DMS153 (cell line): ENCODE measurements at places on chromosomes 5 and 9.
A peak's percentile ranks its signal among the peaks of the same experiment; 100 is the strongest.

DNA sequence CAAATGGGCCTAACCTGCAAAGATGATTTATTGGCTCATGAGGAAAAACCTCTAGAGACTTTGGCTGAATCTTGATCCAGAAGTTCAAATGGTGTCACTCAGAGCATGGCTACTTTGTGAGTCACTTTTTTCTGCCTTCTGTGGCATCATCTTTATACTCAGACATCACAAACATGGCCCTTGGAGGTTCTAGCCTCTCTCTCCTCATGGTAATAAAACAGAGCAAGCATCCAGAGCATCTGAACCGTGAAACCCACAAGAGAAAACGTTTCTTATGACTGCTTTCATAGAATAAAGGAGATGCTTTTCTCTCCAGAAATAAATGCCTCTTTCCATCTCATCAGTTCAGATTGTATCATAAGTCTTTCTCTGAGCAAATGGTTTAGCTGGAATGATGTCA is 780.3 kb downstream of the KCTD16 start:
- no peak for DNase-seq

GRCh38 chr5:174825587-174825986 is 101.2 kb downstream of the MSX2 start:
- no peak for DNase-seq

DNA sequence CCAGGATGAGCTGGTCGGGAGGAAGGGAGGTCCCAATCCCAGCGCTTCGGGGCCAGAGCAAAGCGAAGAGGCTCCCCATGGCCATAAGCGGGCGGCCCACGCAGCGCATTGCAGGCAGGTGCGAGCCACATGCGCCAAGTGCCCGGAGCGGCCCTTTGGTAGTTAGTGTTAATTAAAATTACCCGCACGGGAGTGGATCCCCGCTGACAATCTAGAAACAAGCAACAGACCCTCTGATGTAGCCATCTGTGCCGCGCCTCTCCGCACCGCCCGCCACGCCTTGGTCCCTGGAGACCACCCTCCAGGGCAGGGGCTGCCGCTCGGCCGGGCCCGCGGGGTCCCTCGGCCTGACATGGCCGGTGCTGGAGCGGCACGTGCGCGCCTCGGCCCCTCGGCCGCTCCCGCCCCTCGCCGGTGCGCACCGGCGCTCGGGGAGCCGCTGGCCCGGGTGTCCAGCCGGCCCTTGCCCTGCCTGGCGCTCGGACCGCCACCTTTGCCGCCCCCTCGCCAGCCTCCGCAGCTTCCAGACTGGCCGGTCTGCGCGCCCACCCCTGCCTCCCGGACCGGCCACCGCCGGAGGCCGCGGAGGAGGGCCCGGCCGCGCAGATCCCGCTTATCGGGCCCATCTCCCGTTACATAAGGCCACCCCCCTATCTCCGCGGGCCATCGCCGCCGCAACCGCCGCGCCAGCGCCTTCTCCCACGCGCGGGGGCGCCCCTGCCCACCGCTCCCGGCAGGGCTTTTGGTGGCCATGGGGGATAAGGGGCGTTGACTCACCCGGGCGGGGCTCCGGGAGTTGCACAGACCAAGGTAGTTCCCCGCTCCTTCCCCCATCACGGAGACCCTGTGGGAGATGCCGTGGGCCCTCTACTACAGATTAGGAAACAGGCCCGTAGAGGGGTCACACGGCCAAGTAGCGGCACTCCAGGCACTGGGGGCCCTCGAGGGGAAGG is 1.9 kb upstream of the IL13 start:
- no peak for DNase-seq

DNA sequence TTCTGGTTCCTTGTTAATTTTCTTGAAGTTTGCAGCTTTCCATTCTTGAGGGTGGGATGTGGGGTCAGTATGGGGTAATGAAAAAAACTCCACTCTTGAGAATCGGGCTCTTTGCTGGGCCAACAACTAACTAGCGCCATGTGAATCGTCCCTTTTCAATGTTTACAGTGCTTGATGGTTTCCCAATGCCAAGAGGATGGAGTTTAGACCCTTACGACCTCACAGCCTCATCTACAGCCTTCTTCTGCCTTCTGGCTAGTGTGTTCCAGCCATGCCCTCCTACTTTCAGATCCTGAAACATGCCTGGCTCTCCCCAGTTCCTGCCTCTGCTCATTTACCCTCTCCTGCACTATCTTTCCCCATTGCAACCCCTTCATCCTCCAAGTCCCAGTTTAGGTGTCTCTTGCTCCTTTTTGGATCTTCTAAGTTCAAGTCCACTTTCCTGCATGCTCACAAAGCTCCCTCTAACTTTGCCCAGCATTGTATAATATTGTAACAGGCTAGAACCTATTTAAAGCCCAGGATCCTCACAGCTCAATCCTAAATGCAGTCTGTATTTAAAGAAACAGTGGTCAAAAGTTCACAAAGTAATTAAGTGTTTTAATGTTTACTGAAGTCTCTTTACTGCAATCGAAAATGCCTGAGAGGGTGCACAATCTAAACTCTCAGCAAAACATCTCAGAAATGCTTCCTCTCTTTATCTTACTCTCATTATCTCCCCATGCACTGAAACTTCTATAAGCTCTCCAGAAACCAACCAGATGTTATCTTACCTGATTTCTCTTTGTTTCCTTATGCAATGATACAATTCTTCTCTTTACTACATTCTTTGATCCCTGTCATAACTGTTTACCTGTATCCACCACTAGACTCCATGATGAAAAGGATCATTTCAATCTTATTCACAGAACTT is 20.6 kb upstream of the CAST start:
- DNase-seq, result no peak

DNA sequence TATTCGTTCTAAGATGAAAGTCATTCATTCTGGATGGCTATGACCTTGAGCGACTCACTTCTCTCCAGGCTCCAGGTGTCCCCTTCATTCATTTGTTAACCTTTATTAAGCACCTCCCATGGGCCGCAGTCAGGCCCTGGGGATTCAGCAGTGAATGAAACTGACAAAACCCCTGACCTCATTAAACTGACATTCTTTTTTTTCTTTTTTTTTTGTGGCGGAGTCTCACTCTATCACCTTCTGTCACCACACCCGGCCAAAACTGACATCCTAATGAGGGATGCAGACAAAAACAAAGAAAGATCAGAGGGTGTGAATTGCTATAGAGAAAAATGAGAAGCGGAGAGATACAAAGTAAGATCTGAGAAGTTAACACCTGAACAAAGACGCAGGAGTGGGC is 16.5 kb upstream of the ODF2 start:
- DNase-seq, result no peak

GRCh38 chr5:58455066-58455465 is 4.8 kb downstream of the PLK2 start:
- no peak for DNase-seq

DNA sequence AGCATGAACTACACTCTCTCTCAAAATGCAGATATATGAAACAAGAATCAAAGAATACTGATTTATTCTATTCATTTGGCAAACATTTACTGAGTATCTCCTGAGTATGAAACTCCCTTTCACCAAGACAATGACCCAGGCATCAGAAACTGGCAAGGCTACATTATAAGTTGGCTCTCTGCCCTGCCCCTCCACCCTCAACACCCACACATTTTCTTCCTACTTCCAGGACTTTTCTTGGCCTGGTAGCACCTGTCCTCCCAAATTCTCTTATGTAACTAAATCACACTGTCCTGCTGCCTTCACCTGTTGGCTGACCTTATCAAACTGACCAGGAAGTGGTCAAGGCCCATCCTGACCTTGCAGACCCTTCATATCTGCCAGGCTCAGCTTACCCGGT is 3.5 kb downstream of the RASEF start:
- no peak for DNase-seq

DNA sequence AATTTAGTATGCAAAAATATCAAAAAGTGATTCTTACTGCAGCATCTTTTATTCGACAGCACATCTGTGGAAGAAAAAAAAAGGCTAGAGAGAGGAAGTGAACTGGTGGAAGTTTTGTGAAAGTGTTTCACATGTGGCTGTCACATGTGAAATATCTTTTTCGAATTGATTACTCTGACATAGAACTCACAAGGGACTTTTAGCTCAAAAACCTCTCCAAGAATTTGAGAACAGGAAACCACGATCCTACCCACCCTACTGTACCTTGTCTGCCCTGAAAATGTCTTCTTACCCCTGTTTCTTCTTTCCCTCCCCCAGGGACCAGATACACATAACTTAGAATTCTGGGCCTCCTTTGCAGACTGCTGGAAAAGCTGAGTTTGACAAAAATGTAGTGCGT is 106.5 kb upstream of the PRRC1 start:
- DNase-seq, result no peak

DNA sequence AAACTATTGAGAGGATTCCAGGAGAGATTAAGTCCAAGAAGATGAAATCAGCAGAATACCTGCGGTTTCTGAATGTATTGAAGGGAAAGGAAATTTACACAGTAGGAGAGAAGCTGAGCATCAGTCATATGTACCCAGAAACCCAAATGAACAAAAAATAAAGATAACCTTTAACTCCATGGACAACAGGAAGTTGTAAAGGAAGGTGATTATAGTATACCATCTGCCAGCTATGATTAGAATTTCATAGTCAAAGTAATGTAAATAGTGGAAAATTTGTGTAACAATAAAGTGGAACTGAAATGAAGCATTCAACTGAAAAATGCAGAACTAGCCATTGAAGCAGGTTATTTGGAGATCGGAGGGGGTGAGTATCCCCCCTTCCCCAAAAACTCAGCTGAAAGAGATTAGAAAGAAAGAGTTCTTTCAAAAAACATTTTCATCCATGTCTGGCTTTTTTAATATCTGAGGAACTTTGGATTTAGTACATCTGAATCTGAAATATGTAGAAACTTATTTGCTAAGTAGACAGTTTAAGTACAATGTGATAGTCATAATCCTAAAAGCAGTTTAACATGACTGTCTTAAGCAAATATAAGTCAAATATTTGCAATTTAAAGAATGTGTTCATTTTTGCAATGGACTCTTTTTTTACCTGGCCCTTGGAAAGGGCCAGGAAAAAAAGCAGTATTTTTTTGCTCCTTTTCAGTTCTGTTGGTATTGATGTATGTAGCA is 58.4 kb downstream of the APC start:
- DNase-seq, result no peak

- no peak for DNase-seq
These were observed 103.2 kb upstream of the VCAN start for GRCh38 chr5:83368319-83368718.

- no peak for DNase-seq
These were observed 45.9 kb upstream of the KCNMB1 start for GRCh38 chr5:170434966-170435605.

DNA sequence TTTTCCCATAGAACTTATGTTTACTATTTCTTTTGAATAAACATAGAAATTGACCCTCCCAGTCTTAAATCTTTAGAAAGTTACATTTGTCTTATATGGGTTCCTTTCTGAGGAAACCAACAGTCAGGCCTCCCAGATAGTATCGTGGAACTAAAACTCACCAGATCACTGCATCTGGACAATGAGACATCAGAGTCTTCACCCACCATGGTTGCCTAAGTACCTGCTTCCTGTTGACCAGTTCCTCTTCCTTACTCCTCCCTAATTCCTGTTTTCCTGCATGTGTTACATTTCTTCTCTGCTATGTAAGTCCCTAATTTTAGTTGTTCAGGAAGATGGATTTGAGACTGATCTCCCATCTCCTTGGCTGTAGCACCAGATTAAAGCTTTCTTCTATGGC is 462.2 kb downstream of the DIRAS2 start:
- peak; percentile 10 for DNase-seq

DNA sequence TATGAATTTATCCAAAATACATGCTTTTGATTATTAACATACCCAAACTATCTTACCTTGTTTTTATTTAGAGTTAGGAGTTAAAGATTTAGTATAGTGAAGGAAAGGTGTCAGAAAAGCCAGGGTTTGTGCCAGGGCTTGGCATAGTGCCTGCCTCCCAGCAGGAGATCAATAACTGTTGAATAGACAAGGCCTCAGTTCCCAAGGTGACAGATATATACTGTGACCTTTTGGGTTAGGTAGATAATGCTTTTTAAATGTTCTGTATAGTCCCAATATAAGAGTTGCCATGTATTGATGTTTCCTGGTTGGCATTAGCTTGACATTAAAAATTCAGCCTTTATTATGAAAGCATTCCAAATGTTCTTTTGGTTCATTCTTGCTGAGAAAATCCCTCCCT is 121.8 kb downstream of the MCTP1 start:
- peak; percentile 13 for DNase-seq

DNA sequence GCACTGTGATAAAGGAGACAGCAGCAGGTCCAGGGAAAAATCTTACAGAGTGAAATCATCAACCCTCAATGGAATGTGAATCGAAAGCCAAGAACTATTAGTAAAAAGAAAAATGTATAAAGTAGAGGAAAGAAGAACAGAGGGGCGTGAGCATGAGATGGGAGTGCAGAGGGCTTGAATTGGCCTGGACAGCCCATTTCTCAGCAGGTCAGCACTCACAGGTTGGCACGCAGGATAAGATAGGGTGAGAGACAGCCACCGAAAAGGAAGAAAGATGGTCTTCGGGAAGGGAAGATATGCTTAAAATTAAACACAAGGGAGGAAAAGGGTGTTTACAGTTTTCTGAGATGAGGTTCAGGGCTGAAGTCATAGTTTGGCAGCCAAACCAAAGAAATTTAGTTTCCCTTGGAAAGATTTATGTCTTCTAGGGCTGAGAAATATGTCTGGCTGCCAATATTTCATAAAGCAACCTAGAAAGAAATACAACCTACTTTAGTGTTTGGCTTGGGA is 524.7 kb downstream of the SPATA31D1 start:
- no peak for DNase-seq

DNA sequence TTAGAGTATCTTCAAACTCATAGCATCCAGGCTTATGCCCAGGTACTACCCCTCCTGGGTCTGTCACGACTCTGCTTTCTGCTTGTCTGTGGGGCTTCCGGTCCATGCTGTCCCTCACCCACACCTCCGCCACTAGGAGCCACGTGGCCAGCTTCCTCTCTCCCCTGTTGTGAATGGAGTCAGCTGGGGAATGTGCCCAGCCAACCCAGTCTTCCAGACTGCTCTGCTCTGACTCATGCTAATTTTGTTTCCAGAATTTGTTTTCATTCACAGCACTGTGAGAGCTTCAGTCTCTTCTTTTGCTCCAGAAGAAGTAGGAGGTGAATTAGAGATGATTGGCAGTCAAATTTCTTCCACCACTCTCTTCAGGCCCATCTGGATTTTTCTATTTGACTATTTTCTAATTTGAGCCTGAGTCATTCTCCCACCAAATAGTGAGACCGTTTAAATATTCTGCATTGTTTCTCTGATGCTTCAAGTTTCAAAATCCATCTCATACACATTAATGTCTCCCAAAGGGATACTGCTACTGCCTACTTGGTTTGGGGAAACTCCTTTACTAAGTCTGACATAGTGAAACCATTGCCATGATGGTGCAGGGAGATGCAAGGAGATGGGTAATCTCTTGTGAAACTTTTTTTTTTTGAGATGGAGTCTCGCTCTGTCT is 424.1 kb upstream of the KIF2A start:
- no peak for DNase-seq

- no peak for DNase-seq
These were observed 17.4 kb upstream of the C9orf72 start for GRCh38 chr9:27590651-27591050.

- no peak for DNase-seq
These were observed 10.0 kb downstream of the ENC1 start for GRCh38 chr5:74630453-74631066.

- no peak for DNase-seq
These were observed 34.4 kb upstream of the SSBP2 start for GRCh38 chr5:81785322-81785721.

- DNase-seq, result no peak
These were observed 185.4 kb downstream of the TTC39B start for GRCh38 chr9:15121630-15122029.

GRCh38 chr5:72525816-72526215 is 18.6 kb upstream of the ZNF366 start:
- no peak for DNase-seq
